Kidney capillary endothelial cell (primary cell): ENCODE measurements at places on chromosomes 3 and 15.

- DNase-seq, result no peak
Measured at GRCh38 chr3:42666022-42666421, 12.5 kb downstream of the ZBTB47 start.

DNA sequence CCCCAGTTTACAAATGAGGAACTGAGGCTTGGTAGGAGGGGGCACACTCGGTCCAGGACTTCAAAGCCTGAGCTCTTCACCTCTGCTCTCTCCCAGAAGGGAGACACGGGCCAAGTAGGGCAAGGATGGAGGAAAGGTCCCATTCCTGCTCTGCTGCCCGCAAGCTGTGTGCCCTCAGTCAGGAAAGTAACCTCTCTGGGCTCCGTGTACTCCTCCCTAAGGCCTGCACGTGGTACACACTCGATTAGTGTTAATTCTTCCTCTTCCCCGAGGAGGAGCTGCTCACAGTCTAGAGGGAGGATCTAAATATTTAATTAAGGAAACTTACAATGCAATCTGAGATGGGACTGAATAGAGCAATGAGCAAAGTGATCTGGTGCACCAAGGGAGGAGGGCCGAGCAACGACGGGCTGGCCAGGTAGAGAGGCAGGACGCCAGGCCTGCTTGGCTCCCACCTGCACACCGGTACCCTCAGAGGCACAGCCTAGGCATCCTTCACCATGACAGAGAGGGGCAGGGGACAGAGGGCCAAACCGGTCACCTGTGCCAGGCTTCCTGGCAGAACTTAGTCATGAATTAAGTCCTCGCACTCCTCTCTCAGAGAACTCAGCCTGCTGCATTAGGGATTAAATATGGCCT is 47.2 kb upstream of the IQSEC1 start:
- no peak for DNase-seq

DNA sequence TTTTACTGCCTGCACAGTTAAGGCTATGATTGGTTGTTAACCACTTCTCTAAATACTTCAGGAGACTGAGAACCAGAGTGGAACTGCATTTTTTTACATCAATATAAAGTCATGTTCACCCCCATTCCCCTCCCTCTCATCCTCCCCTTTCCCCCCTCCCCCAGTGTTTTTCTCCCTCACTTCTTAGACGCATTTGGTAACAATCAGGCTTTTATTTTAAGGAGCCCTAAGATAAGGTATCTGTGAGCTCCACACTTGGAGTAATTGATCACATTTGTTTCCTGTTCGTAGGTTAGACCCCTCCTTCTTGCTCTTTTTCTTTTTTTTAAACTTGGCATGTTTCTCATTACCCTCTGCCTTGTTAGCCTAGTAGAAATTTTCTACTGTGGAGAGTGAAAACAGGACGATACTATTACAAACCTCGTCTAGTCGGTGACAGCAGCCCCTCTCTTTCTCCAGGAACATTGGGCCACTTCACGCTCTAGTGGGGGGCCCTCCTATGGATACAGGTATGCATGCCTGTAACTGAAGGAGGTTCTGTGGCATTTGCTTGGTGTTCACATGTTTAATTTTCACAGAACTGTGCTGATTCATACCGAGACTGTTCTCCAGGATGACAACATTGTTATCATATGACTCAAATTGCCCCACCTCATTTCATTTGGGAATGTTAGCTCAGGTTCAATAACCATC is 314.4 kb downstream of the MECOM start:
- no peak for DNase-seq

- DNase-seq, result no peak
Measured at GRCh38 chr3:128932516-128933212, 53.2 kb downstream of the ACAD9 start.
